ENCODE measurements at places on chromosomes 1 and 21.
A peak's percentile ranks its signal among the peaks of the same experiment; 100 is the strongest.

GRCh38 chr1:209746451-209747165, 9.2 kb upstream of the TRAF3IP3 start:
- no peak for DNase-seq

GRCh38 chr1:207405814-207406213, 48.3 kb upstream of the CR2 start:
- no peak for DNase-seq

GRCh38 chr1:234694661-234695060, 84.7 kb upstream of the IRF2BP2 start:
- DNase-seq: no peak

- DNase-seq: no peak
Observed at GRCh38 chr1:94332952-94333351, 85.2 kb upstream of the ABCD3 start.

GRCh38 chr1:67980028-67980427, 70.4 kb downstream of the DIRAS3 start:
- DNase-seq: no peak

- DNase-seq: no peak
Observed at GRCh38 chr1:17973694-17974093, 133.9 kb upstream of the IGSF21 start.

GRCh38 chr1:97377432-97378034, 543.3 kb downstream of the DPYD start:
- no peak for DNase-seq

- no peak for DNase-seq
Observed at GRCh38 chr1:10074059-10074851, 41.5 kb downstream of the UBE4B start.

DNA sequence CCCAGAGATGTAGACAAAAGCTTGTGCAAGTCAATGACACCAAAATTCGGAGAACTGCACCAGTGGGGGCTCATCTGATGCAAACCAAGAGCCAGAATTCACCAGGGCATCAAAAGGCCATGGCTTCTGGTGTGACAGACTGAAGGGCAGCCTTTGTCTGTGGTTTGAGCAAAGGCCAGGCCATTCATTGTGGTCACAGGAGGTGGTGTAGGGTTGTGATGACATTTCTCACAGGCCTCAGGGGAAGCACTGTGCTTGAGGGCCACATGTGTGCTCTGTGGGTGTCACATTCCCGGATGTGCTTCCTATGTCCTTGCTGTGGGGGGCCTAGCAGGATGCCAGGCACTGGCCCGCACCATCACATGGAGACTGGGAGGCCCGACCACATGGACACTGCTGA, 22.5 kb upstream of the KCNE1 start:
- no peak for DNase-seq

DNA sequence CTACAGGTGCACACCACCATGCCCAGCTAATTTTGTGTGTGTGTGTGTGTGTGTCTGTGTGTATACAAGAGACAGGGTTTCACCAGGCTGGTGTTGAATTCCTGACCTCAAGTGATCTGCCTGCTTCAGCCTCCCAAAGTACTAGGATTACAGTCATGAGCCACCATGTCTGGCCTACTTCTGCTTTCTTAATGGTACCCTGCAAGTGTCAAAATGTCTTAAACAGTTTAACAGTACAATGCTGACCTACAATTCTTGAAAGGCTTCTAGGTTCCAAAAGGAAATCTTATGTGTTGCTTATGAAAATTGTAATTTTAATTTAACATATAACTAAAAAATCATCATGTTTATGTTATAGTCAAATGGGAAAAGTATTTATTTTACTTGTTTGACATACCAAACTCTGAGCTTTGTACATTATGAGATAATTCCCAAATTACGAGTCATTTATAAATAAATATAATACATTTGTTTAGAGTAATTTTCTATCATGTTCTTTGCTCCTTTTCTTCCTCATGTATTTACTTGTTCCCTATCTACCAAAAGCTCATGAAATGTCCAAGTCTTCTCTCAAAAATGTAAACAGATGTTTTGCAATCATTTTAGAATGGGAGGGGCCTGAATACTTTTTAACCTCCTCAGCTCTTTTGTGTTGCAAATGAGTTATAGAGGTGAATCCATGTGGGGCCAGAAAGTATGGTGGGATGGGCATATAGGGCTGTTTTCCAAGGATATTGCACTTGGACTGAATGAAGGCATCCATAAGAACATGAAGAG, 8.4 kb upstream of the VCAM1 start:
- no peak for DNase-seq

- DNase-seq: no peak
Observed at GRCh38 chr1:54571326-54571725, 23.3 kb downstream of the ACOT11 start.

GRCh38 chr1:47569681-47570470, 132.0 kb downstream of the FOXD2 start:
- DNase-seq: peak; percentile 38

DNA sequence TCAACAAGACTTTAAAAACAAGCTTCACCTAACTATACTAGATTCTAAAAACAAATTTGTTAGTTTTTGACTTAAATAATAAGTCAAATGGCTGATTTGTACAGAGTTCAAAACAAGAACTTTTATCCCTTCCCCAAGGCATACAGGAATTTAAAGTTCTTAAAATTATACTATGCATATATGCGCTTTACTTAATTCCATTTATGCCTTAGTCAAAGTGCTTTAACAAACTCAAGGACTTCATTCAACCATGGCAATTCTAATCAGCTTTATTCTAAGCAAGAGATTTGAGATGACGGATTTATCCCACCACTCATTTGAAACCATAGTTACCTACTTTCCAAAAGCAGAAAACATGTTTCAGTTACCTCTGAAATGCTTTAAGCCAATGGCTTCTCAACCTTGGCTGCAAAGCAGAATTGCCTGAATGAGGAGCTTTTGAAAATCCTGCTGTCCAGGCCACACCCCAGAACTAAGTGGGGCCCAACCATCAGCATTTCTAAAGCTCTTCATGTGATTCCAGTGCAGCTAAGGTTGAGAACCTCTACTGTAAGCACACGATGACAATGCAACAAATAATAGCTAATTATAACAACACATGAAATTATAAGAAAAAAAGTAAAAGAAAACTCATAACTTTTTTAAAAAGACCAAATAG, 44.6 kb downstream of the TTLL7 start:
- DNase-seq: no peak

DNA sequence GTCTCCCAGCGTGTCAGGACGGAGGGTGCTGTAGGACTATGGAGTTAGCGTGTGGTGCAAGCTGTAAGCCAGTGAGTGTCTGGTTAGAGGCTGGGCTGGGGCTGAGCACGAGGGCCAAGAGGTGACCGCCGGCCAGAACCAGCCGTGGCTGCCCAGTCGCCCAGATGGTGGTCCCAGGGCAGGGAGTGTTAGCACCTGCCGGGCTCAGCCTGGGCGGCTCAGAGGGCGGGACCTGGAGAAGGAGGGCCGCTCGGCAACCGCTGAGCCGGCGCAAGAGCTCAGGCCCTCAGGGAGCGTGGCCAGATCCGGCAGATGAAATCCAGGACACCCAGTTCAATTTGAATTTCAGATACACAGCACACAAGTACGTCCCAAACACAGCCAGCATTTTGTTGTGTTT, 87.9 kb downstream of the PRDM16 start:
- no peak for DNase-seq

- DNase-seq: no peak
Observed at GRCh38 chr1:171884475-171884874, 43.2 kb downstream of the DNM3 start.

GRCh38 chr1:217929213-217929885, 298.2 kb downstream of the SPATA17 start:
- no peak for DNase-seq
